ENCODE measurements at places on chromosomes 16 and 17.

- DNase-seq: no peak
Observed at GRCh38 chr17:49312722-49313121, 49.3 kb downstream of the ZNF652 start.

- no peak for DNase-seq
Observed at GRCh38 chr17:64950871-64951270, 31.6 kb upstream of the LRRC37A3 start.

DNA sequence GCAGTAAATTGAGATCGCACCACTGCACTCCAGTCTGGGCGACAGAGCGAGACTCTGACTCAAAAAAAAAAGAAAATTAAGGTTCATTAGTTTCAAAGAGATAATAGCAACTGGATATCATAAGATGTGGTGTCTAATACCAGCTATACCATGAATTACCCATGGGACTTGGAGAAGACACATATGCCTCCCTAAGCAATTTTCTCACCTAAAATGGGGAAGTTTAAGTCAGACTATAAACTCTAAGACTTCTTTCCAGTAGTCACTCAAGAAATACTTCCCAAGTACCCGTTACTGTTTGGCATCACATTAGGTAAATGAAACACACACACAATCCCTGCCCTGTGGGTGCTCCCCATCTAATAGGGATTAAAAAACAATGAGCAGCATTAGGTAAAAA, 22.6 kb downstream of the SMURF2 start:
- no peak for DNase-seq

DNA sequence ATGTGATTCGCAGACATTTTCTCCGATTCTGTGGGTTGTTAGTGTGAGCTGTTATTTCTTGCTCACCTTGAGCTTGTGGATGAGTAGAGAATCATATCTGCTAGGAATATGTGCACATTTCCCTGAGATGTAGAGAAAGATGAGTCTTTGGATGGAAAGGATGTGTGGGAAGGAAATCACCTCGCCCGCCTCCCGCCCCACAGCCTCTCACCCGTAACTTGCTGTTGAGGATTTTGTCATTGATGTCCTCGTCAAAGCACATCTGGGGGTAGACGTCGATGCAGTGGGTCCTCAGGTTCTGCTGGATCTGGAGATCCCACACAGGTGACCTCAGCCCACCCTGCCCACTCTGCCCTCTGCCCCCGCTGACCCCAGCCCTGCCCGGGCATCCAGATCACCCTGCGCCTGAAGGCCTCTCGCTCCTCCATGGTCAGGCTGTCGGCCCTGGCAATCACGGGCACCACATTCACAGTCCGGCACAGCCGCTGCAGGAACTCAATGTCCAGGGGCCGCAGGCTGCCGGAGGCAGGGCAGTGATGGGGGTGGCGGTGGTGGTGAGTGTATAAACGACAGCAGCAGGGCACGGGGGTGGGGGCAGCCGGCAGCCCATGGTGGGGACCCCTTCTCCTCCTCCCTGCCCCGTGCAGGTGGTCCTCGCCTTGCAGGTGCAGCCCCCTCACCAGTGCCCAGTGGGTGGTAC, 4.7 kb downstream of the SEPTIN12 start:
- no peak for DNase-seq

DNA sequence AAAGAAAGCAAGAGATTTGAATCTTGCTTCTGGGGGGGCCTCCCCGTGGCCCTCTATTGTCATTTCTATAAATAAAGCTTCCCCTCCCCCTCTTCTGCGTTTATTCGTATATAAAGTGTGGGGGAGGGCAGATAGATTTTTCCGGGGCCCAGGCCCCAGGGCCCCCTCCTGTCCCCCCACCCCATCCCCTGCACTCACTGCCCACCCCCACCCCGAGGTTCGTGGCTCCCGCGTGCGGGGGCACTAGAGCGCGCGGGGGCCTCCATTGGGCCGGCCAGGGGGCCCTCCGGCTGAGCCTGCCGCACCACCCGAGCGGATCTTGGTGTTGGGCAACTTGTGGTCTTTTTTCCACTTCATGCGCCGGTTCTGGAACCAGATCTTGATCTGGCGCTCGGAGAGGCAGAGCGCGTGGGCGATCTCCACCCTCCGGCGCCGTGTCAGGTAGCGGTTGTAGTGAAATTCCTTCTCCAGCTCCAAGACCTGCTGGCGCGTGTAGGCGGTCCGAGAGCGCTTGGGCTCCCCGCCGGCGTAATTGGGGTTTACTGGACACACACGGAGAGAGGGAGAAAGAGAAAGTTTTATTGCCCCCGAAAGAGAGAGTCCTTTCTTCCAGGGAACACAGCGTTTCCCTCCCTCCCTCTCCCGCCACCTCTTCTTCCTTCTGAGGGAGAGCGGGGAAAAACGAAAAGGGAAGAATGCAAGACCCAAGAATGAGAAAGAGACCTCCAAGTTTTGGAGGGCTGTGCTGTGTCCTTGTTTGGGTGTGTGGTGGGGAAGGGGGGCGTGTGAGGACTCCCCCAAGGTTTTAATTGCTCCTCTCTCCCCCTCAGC, 1.5 kb downstream of the HOXB4 start:
- no peak for DNase-seq
